ENCODE measurements at places on chromosomes 16 and 17. TPM values are rescaled to one million over a fixed set of nuclear protein-coding genes. Genes with fewer than 3 reads are reported as not detected.

The C17orf100 gene
- 3.1 TPM for total RNA-seq

The PPP1R27 gene
- 0.62 TPM for total RNA-seq

- no peak for DNase-seq
Observed at GRCh38 chr17:48612854-48613691, 2.0 kb downstream of the HOXB8 start.

DNA sequence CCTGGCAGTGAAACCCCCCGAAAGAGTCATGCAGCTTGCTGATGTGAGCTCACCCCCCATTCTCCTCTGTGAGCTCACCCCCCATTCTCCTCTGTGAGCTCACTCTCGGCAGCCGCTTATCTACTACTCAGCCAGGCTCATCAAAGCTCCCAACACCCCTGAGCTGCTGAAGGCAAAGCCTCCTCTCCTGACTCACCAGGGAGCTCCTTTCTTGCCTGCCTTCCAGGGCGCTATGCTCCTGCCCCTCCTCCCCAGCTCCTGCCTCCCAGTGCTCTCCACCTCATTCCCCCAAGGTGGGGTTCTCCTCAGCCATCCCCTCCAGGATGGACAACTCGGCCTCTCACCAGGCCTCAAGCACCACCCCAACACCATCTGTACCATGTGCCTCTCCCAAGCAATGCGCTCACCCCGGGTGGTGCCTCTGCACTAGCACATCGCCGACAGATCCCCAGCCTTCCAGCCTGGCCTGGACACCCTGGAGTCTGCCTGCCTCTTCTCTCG lies 27.7 kb upstream of the FAAP100 start:
- DNase-seq, result no peak

DNA sequence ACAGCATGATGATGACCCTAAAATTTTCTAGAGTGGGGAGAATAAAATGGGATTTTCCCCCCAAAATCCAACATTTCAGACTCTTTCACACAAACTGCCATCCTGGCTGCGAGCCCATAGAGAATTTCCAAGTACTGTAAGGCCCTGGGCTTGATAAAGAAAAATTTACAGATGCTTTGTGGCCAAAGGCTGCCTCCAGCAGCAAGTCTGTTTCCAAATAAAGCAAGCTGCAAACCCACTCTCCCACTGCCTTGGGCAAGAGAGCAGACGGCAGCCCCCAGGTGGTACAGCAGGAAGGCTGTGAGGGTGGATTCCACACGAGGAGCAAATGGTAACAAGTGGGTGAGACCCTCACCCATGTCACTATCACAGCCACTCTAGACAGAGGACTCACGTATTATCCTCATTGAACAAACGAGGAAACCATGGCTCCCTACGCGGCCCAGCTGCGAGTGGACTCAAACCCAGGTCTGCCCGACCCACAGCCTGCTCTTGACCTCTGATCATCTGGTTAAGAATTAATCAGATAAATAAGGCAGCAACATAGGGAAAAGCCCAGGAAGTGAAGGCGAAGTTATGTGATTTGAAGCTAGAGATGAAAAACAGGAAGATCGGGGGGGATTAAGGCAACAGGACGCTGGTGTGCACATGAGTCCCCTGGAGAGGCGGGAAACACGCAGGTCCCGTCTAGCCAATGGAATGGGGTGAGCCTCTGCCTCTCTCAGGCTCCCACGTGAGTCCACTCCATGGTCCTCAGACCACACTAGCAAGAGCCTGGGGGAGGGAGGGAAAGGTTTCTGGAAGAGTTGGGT lies 37.4 kb downstream of the AXIN2 start:
- DNase-seq, result no peak

The LLGL1 gene
- total RNA-seq, result 45.0 TPM

DNA sequence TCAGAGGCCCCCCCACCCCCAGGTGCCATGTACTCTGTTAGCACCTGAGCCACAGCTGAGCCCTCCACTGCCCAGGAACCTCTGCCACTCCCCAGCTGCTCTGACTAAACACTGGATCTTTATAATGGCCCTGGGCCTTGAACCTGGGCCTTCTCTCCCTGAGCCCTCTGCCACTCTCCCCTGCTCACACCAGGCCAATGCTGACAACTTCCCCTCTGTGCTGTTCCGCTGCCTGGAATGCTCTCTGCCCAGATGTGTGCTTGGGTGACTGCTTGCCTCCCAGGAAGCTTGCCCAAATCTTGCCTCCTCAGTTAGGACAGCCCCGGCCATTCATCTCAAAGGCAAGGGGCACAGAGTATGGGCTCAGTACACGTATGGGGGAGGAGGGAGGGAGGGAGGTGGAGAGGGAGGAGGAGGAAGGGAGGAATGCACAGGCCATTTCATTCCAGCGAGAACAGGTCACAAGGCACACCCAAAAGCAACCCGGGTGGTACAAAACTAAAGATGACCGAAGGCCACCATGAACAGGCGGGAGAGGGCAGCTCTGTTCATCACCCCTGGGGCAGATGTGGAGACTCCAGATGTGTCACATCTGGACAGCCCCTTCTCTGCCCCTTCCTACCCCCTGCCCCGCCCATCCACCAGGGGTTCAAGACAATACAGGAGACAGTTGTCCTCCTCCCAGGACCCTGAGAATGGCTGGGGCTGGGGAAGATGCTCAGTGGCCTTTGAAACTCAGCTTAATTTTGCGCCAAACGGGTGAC lies 15.3 kb upstream of the TNFRSF13B start:
- DNase-seq, result no peak

DNA sequence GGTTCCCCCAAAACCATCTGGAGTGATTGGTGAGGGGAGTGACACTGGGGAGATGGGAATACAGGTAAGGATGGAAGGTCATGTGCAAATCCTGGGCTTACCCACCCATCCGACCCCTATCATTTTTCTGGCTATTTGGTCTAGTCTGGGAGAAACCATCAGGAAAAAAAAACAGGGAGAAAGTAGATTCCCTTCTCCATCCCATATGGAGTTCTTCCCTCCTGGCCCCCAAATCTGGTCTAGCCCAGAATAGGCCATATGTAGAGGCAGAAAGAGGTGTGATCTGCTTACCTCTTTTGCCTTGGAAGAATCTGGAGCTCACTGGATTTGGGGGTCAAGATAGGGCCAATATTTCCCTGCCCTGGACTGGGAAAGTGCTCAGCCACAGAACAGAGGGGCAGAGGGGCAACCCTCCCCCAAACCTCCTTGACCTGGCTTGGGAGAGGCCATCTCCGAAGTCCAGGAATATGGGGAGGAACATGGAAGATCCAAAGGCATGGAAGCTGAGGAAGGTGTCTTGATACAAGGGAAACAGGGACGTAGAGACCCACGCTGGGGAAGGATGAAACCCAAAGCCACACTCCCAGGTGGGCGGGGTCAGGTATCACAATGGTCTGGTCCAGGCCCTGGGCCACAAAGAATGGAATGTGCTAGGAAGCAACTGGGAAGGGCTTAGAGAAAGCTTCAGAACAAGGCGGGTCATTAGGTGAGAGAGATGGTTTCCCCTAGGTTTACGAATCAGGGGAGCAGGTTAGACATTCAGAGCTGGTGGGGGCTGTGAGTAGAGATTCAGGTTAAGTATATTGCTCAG lies 16.2 kb downstream of the CHRNB1 start:
- no peak for DNase-seq

The CTRB1 gene
- not detected for total RNA-seq

- DNase-seq, result no peak
Observed at GRCh38 chr16:13426269-13426668, 493.7 kb upstream of the ERCC4 start.

GRCh38 chr17:55238931-55239297 lies 25.8 kb upstream of the HLF start:
- DNase-seq, result no peak

The SLC47A2 gene
- 0.16 TPM for total RNA-seq

GRCh38 chr17:40486522-40487370 lies 14.7 kb downstream of the TNS4 start:
- DNase-seq, result no peak

DNA sequence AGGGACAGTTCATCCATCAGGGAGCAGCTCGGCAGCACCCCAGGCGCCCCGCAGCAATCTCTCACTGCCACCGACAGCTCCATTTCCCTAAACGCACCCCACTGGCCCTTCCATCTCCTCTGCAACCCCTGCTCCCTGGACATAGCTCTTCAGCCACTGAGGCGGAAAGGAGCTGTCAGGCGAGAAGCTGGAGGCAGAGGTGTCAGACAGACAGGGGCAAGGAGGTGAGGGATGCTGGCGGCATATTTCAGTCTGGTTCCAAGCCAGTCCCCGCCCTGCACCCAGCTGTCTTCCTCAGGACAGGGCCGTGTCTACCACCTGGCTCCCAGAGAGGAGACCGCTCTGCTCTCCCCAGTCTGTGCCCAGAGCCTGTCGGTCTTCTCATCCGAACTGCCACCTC lies 9.7 kb downstream of the ACLY start:
- no peak for DNase-seq

DNA sequence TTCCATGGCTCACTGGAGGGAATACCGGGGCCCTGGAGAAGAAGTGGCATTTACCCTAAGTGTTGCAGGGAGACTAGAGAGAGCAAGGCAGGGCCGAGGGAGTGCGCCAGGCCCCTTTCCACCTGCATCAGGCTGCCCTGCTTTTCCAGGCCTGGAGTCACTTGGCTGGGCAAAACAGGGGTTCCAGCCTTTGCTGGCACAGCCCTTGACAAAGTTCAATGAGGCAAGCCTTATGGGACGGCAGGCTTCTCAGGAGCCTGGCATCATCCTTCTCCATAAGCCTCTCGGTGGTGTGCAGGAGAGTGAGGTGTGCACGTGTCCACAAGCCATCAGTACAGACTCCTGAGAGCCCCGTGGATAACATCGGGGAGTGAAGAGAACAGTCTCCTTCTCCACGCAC lies 27.1 kb downstream of the CACNA1G start:
- no peak for DNase-seq

The PPM1E gene
- total RNA-seq, result 1.7 TPM

The ACSM5 gene
- total RNA-seq, result 2.3 TPM

DNA sequence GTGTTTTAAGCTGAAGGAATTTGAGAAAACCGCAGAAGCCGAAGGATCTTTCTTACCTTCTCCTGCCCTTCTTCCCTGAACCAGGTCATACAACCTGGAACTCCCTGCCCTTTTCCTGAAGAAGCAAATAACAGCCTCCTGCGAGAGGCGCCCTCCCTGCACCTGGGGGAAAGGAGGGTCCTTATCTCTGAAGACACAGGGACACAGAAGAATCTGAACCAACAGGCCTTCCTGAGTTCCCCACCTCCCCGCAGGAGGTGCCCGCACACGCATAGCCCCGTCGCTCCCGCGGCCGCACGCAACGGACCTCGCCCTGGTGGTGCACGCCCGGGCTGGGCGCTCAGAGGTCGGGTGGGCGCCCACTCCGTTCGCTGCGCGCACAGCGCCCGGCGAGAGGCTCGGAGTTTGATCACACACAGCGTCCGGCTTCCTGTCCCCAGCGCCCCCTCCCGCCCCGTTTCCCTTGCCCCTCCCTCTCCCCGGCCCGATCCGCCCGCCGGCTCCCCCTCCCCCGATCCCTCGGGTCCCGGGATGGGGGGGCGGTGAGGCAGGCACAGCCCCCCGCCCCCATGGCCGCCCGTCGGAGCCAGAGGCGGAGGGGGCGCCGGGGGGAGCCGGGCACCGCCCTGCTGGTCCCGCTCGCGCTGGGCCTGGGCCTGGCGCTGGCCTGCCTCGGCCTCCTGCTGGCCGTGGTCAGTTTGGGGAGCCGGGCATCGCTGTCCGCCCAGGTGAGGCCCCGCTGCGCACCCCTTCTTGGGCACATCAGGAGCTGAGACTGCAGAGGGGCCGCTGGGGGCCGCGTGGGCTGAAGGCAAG lies at the start of gene TNFSF12:
TNFSF12 (plus strand) TSS at position 474 of the 816 bp plus-strand sequence; CDS start at position 570, 96 bp downstream.
- no peak for DNase-seq

GRCh38 chr16:85681255-85681654 lies 7.5 kb downstream of the GINS2 start:
- no peak for DNase-seq

DNA sequence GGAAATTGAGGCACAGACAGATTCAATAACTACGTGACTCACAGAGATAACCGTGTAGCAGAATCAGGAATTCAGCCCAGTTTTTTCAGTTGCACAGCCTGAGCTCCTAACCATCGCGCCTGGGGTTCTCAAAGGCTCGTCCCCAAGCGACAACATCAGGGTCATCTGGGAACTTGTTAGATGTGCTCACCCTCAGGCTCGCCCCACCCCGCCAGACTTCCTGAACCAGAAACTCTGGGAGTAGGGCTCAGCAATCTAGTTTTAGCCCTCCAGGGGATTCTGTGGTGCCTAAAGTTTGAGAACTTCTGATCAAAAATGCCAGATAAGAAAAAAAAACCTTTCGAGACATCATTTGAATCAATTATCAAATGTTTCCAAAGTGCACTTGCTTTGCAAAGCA lies 559.8 kb downstream of the WWOX start:
- DNase-seq, result no peak

- no peak for DNase-seq
Observed at GRCh38 chr16:15608398-15609285, 34.3 kb downstream of the MARF1 start.

The TBC1D3D gene
- total RNA-seq, result 0.91 TPM

- no peak for DNase-seq
Observed at GRCh38 chr17:73301369-73301768, 10.4 kb downstream of the CDC42EP4 start.

DNA sequence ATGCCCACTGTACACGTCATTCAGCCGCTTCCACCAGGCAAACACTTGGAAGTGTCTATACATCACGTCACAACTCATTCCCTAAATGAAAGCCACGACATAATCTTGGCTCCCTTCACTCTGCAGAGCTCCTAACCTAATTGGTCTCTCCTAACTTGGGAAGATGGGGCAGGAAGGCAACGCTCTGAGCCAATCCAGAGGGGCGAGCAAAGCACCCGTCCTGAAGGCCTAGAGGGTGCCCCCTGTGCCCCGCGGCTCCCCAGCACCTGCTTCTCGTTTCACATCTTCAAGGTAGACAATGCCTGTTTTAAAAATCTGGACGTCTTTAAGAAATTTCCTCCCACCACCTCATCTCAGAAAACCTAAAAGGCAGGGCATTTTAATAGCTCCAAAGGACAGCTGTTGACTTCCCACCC lies 1.0 kb downstream of the CSNK2A2 start:
- no peak for DNase-seq

The KRT9 gene
- total RNA-seq, result not detected

GRCh38 chr17:18191236-18191667 lies 7.6 kb downstream of the ALKBH5 start:
- no peak for DNase-seq

GRCh38 chr17:37194208-37194607 lies 181.6 kb upstream of the C17orf78 start:
- DNase-seq, result no peak

GRCh38 chr17:59342681-59343131 lies 11.3 kb downstream of the YPEL2 start:
- no peak for DNase-seq

Data from osteocyte (in vitro differentiated cells).